ENCODE measurements at places on chromosomes 11 and 22.
A peak's percentile ranks its signal among the peaks of the same experiment; 100 is the strongest.

DNA sequence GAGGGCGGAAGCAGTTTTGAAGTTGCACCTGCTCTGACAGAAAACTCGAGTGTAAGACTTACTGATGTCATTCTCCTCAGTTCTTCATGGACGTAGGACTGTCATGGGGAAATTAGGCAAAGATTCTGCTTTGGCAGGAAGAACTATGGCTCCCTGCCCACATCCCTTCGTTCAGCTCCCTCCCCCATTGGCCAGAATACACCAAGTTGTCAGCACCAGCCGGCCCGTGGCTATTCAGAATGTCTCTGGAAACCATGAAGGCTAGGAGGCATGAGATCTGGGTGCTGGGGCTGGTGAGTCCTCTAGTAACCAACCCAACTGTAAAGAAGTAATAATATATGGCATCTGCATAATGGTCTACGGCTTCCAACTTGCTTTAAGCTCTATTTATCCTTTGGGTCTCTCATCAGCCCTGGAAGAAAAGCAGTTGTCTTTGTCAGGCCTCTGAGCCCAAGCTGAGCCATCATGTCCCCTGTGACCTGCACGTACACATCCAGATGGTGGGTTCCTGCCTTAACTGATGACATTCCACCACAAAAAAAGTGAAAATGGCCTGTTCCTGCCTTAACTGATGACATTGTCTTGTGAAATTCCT is 74.1 kb downstream of the PIWIL4 start:
- no peak for DNase-seq

DNA sequence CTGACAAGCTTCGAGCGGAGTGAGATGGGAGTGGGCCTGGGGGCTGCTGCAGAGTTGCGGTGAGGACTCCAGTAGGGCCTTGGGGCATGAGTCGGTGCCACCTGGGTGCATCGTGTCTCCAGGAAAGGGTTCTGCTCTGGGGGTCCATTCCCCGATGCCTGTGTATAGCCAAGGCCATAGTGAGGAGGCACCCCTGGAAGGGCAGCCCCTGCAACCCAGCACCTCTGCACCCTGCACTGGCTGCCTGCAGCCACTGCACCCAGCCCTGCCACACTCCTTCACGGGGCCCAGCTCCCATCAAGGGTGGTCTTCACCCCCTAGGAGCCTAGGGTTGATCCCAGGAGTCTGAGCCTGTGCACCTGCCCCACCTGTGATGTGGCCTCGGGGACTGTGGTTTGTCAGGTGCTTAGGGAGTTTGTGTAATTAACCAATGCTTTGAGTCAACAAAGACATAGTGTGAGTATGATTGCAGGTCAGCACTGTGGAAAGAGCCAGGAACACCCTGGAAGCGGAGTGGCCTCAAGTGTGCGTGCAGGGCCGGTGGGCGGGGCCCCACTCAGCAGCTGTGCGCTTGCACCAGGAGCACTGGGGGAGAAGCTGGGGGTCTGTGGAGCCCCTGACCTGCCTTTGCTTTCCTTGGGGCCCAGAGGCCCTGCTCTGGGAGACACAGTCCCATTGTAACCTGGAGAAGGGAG is 1299.3 kb downstream of the BRD1 start:
- DNase-seq, result no peak

DNA sequence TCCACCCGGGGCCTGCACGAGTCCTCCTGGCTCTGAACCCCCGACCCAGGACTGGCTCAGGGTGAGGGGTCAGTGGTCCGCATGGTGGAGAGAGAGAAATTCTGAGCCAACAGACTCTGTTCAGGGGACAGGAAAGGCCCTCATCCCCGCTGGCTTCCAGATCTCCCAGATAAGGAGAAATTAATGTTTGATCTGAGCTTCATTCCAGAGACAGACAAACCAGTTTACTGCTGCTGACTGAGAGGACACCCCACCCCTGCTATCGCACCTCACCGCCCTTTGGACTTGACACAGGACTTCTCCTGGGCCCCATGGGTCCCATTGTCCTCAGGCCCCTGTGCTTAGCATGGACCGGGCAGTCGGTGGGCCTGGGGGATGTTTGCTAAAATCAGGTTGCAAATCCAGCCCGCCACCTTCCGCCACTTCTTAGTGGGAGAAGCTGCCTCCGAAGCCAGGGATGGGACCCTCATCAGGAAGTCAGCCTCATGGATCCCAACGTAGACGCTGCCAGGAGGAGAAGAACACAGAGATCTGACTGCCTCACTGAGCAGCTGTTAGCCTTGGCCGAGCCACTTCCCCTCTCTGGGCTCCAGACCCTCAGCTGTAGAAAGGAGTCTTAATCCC is 11.2 kb upstream of the UPK3A start:
- no peak for DNase-seq

DNA sequence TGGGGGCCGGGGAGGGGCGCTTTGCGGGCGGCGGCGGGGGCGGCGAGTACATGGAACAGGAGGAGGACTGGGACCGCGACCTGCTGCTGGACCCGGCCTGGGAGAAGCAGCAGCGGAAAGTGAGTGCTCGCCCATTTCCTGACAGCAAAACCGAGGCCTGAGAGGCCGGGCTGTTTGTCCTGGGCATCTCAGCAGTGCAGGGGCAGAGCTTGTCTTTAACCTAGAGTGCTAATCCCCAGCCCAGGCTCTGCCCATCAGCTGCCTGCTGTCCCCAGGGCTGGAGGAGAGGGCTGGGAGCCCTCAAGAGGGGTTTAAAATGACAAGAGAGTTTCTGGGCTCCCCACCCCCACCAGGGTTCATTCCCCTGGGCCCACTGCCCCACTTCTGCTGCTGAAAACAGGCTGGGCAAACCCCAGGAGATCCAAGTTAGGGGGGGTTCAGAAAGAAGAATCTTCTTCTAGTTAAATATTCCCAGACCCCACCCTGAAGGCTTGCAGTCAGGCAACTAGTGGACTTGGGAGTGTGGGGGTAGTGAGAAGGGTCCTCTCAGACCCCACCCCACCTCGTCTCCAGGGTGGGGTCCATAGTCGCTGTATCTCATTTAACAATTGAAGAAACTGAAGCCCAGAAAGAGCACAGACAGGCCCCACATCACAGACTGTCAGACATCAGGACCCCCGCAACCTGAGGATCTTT is 411 bp downstream of the ACTN3 start:
- DNase-seq, result no peak

DNA sequence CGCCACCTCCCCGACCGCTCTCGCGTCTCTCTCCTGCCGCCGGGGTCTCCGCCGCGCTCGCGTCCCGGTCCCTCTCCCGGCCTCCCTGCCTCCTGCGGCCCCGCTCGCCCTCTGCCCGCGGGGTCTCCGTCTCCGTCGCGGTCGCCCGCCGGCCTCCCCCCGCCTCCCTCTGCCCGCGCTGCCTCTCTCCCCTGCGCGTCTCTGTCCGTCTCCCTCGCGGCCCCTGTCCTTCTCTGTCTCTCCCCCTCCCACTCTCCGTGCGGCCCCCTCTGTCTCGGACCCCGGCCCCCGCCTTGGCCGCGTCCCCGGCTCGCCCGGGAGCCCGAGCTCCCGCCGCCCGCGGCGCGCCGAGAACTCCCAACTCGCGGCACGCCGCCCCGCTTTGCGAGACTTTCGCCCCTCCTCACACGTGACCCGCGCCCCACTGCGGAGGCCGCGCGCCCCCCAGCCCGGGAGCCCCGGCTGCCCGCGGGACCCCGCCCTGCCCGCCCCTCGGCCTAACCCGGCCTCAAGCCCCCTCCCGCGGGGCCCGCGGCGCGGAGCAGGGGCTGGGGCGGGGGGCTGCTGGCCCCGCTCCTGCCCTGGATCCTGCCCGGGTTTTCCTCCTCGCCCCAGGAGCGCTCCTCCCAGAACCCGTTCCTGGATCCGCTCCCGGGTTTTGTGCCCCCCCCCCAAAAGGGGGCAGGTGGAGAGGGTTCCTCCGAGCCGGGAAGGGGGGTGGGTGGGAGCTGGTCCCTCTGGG is 702 bp upstream of the KCNJ4 start:
- DNase-seq, result peak; percentile 86

DNA sequence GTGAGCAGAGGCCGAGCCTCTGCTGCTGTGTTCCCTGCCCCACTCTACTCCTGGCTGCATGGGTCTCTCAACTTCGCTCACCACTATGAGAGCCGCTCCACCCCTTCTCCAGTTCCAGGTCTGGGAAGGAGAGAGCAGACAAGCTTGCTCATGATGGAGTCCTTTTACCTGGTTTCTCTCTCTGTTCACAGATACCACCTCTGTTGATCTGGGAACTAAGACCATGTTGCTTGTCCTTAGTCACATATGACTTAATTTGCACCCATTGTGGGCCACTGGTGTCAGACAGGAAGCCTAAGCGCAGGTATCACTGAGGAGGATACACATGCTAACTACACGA is 26.8 kb downstream of the MCM5 start:
- no peak for DNase-seq

- DNase-seq, result no peak
Measured at GRCh38 chr11:13223112-13223511, 54.5 kb upstream of the BMAL1 start.

GRCh38 chr22:20211997-20212753 is 55.9 kb downstream of the RTN4R start:
- DNase-seq, result no peak

Measured in D341Med (cell line).